ENCODE measurements at places on chromosomes 4 and X.

GRCh38 chrX:96425200-96425599, 259.4 kb upstream of the DIAPH2 start:
- DNase-seq = peak; percentile 81

- DNase-seq = no peak
These were observed 112.9 kb downstream of the MBNL3 start for GRCh38 chrX:132375941-132376340.

DNA sequence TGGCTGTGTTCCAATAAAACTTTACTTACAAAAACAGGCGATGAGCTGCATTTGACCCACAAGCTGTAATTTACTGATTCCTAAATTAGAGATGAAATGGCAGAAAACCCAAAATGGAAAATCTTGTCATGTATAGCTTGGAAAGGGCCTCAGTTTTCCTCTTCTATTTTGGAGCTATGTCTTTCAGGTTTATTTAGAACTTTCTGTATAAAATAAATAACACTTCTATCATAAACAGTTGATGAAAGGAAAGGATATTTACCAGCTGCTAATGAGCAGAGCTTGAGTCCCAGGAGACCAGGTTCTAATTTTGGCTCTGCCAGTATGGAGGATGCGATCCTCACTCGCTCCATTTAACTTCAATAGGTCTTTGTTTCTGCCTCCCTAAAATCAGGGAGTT, 213.5 kb downstream of the LDB2 start:
- no peak for DNase-seq

GRCh38 chr4:162535121-162535520, 371.3 kb upstream of the FSTL5 start:
- no peak for DNase-seq

DNA sequence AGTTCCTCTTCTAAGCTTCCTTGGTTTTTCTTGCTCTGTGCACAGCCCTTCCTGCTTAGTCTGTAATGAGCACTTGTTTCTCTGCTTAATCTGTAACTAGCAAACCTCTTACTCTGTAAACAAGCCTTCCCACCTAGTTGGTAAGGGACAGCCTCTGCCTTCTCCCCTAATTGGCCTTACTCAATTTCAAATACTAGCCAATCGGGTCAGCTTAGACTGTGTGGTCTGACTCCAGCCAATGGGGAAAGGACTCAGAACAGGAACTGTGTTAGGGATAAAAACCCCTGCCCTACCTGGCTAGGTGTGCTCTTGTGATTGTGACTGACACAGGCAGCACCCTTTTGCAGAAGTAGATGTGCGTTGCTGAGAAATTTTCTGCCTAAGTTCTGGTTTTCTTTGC, 136.5 kb upstream of the AADAT start:
- peak; percentile 43 for DNase-seq

GRCh38 chr4:73593631-73594241, 26.5 kb downstream of the RASSF6 start:
- DNase-seq = peak; percentile 21

- DNase-seq = no peak
These were observed 44.9 kb upstream of the SLC2A9 start for GRCh38 chr4:10066206-10066605.

GRCh38 chr4:164731827-164732474, 22.0 kb upstream of the SMIM31 start:
- peak; percentile 61 for DNase-seq

DNA sequence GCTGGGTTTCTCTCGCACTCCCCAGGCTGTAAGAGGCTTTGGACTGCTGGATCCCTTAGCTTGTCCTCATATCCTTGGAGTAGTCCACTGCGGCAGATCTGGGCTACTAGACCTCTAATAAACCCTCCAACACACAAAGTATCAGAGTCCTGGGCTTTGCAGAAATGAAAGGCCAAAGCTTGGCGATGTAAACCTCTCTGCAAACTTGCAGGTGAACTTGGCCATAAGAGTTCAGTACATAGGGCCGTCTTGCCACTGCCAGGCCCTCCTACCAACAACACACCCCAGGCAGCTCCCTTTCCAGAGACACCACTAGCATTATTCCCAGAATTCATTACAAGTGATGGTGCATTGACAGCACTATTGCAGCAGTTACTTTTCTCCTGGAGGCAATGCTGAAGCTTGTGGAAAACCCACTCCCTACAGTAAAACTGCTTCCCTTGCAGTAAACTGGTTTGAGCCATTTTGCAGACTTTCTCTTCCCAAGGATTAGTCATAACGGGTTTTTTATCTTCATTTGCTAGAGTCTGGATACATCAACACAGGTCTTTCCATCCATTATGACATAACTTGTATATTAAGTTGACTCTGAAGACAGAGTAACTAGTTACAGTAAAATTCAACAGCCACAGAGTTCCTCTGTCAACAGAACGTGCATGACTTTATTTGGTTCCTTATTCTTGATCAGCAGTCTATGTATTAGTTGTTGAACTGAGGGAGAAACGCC, 2.4 kb downstream of the ANKRD50 start:
- DNase-seq = peak; percentile 29

GRCh38 chrX:10676235-10676957, 56.0 kb upstream of the MID1 start:
- no peak for DNase-seq

DNA sequence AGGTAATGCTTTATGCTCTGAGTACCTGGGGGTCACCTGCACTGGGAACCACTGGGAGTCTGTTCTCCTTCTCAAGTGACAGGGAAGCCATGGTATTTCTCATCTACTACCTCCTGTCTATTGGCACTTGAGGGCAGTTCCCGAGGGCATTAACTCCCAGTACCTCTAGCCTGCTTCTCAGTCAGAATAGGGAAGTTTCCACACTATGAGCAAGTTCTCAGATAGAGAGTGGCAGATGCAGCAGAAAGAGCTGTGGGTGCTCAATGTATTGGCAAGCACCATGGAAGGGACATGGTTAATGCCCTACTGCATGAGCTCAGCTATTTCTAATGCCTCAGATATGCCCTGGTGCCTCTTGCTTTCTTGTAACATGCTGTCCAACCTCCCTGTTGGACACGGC, 74.1 kb downstream of the ANOS1 start:
- DNase-seq = no peak

- no peak for DNase-seq
These were observed 63.0 kb downstream of the ARHGAP10 start for GRCh38 chr4:147794787-147795413.

GRCh38 chr4:53505947-53506346, 85.3 kb downstream of the LNX1 start:
- DNase-seq = no peak

DNA sequence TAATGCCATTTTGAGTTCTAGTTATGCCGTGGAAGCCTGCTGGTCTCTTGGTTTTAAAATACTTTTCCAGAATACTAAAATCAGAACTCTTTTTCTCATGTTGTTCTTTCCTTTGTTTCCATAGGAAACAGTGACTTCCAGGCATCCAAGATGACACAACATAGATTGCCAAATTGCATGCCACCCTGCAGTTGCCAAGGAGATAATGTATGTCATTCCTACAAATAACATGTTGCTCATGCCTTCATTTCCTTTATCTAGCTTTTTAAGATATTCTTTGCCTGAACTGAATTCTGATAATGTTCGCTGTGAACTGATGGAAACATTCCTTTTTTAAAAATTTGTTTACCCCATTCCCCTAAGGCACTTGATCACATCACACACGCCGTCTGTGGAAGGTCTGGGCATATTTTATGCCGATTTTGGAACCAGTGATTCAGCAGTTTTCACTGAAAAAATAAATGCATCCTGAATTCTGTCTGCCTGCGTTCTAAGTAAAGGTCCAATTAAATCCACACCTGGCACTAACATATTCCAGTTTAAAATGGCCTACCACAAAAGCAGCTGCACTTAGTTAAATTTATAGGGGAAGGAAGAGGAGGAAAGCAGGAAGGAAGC, 38.0 kb upstream of the COX7B2 start:
- DNase-seq = no peak

DNA sequence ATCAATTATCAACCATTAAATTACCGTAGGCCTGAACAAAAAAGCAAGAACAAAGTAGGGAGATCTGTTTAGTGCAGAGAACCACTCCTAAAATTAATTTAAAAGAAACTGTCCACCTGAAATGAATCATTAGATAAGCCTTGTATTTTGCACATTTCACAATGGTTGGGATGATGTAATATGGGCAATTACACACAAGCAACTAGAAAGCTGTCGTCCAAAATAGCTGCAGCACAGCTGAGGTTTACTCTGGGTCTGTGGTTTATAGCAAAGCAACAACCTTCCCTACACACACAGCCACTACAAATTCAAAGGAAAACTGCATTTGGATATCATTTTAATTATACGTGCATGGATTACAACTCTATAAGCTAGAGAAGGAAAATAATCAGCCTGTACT, 28.5 kb downstream of the PCDH19 start:
- no peak for DNase-seq

DNA sequence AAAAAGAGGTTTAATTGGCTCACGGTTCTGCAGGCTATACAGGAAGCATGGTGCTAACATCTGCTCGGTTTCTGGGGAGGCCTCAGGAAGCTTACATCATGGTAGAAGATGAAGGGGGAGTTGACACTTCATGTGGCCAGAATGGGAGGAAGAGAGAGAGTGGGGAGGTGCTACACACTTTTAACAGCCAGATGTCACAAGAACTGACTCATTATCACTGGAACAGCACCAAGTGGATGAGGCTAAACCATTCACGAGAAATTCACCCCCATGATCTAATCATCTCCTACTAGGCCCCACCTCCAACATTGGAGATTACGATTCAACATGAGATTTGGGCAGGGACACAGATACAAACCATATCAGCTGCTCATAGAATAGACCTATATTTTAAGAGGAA, 255.8 kb downstream of the OPHN1 start:
- peak; percentile 47 for DNase-seq

- DNase-seq = no peak
These were observed 126.8 kb upstream of the CXorf66 start for GRCh38 chrX:140092121-140092520.

DNA sequence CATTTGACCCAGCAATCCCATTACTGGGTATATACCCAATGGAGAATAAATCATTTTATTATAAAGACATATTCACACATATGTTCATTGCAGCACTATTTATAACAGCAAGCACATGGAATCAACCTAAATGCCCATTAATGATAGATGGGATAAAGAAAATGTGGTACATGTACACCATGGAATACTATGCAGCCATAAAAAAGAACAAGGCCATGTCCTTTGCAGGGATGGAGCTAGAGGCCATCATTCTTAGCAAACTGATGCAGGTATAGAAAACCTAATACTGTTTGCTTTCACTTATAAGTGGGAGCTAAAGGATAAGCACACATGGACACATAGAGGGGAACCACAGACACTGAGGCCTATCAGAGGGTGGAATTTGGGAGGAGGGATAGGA, 22.6 kb downstream of the RASSF6 start:
- no peak for DNase-seq

GRCh38 chr4:87220094-87220822, at the start of gene KLHL8:
TSS of gene KLHL8 (minus strand) at chr4:87220618. CDS start at chr4:87195539, 25,079 bp downstream.
- peak; percentile 84 for DNase-seq
